Spleen (tissue), 13 donors: ENCODE measurements at places on chromosomes 3 and 15. TPM values are rescaled to one million over a fixed set of nuclear protein-coding genes. Genes with fewer than 3 reads are reported as not detected.

Gene RAB43
- polyA plus RNA-seq: 3.1 TPM

DNA sequence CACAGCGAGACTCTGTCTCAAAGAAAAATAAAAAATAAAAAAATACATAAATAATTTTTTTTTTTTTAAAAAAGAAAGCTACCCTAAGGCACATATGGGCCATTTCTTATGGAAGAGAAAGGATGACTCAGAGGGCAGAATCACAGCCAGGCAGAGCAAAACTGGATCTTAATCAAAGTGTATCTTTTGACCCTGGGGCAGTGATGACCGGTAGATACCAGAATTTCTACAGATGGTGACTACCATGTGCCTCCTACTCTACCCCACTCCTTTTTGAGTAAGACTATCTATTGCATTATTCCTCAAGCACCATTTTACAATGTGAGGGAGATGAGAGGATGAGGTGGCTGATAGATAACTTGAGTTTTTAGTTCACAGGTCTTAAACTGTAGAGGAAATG lies 26.0 kb downstream of the TARS3 start:
- DNase-seq: no peak

Gene KLHDC8B
- polyA plus RNA-seq: 21.3 TPM

DNA sequence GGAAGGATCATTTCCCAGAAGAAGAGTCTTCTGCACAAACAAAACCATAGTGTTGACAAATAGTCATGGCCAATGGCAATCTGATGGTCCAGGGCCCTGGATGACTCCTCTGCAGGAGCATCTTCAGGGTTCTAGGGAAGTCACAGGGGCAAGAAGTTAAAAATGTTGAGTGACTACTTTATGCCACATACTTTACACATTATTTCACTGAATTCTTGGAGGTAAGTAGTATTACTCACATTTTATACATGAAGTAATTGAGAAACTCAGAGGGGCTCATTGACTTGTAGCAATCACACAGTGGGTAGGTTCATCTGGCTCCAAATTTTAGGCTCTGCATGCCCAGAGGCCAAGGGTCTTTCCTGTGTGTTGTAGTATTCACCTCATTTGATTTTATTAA lies 430.2 kb upstream of the MCTP2 start:
- no peak for DNase-seq
